ENCODE measurements at places on chromosomes 4 and X.

- no peak for DNase-seq
Measured at GRCh38 chr4:48470570-48470969, 12.6 kb upstream of the SLC10A4 start.

DNA sequence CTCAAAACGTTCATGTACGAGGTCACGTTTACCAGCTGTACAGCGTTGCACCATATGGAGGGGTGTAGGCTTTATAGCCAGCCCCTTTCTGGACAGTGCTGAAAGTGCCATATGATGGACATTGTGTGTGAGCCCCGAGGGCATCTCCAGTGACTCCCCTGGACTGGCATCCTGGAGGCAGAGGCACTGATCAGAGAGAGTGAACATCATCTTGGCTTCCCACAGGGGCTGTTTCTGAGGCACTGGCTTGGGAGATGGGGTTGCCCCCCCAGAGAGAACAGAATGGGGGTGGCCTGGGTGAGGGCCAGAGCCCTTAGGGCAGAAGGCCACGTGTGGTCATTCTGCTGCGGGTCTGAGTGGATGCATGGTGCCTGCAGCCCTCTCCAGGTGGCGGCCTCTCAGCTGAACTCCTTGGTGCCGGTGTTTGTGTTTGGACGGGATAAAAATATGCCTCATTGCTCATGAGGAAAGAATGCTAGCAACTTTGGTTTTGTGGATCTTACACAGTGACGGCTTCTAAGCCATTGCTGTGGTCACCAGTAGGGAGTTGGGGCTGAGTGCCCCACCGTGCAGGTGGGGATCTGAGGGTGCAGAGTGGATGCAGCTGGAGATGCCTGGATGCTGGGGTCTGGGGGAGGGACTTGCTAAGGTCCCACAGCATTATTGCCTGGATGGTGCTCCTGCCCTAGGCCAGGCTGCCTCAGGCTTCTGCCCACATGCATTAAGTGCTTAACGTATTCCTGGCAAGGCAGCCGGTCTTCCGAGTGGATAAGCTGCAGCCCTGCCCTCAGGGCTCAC, 3.4 kb downstream of the WFS1 start:
- DNase-seq = no peak

DNA sequence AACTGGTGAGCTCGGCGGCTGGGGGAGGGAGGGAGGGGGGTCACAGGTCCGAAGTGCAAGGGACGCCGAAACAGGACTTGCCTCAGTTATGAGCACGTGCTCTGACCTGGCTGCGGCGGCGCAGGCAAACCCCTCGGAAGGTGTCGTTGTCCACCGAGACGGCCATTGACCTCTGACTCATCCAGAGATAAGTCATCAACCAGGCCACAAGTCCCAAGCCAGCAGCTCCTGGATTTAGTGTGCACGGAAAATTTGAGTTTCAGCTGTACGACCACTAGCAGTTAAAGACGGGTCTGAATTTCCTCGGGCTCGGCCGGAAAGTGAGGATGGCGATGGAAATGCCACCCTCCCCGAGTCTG, 674 bp downstream of the SH3D19 start:
- no peak for DNase-seq

DNA sequence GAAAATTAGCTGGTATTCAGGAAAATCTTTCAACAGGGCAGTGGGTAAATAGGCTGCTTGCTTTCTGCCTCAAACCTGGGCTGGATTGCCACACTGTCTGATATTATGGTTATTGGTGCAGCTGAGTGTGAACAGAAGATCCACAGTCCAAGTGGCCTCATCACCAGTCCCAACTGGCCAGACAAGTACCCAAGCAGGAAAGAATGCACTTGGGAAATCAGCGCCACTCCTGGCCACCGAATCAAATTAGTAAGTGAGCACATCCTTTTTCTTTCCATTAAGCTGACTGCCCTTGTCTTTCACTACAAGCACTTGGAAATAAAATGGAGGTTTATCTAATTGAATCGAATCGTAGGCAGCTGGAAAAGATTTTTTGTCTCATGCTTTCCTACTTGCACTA, 204.7 kb downstream of the TLL1 start:
- no peak for DNase-seq

- DNase-seq = no peak
Measured at GRCh38 chr4:122118243-122118642, 33.9 kb upstream of the BLTP1 start.

DNA sequence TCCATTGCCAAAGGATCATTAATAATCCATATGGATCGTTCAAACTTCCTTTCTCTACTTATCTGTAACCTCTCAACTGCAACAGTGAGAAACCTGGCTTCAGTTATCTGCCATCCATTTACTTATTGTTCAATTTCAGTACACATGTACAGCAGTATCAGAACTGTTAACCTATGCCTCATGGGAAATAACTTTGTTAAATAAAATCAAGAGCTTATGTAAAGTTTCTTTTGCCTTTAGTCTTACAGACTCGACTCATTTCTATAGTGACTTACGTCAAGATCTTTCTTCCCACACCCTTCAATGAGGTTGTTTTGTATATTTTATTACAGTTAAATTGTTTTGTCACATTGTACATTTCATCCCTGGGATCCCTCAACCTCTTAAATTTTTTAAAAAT, 11.4 kb downstream of the UBQLN2 start:
- no peak for DNase-seq

- no peak for DNase-seq
Measured at GRCh38 chr4:133440404-133440803, 291.3 kb downstream of the PCDH10 start.

DNA sequence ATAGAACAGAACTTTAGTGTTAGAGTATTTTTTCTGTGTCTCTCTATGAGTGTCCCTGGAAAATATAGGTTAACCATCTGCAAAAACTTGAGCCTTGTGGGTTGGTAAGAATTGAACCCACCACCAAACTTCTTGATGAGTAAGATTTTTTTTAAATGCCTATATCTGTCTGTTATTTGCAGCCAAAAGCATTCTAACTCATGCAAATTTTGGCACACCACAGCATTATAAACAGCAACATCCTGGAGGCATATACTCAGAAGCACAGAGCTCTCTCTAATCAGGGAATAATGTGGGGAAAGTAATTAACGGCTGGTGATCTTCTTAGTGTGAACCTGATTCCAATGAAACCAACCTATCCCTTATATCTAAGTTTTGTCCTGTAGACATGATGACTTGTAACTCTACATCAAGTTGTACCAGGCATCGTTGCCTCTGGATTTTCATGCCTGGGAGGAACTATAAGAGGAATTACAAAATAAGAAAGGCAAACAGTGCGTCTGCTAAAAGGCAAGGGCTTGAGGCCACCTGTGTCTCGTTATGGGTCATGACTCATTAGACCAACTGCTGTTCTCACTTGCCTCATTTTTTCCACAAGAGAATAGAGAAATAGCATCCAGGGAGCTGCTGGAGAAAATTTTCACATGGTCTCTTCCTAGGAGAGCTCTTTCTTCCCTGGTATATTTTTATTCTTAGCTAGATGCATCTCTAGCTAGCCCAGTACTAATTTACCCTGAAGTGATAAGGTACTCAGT, 202.4 kb downstream of the CHIC2 start:
- no peak for DNase-seq

DNA sequence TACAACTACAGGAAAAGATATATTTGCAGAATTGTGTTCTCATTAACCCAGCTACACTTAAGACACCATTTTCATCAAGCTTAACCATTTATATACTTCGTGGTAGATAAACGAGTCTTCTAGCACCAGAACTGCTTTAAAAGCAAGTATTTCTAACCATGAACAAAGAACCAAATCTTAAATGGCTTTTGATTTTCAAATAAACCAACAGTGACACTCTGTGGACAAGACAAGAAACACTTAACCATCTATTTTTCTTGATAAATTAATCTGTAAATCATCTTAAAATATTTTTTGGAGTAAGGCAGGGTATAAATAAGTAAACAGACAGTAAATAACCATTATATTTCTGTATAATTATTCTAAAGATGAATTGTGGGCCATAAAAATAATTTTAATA, 10.2 kb downstream of the BEND2 start:
- no peak for DNase-seq

DNA sequence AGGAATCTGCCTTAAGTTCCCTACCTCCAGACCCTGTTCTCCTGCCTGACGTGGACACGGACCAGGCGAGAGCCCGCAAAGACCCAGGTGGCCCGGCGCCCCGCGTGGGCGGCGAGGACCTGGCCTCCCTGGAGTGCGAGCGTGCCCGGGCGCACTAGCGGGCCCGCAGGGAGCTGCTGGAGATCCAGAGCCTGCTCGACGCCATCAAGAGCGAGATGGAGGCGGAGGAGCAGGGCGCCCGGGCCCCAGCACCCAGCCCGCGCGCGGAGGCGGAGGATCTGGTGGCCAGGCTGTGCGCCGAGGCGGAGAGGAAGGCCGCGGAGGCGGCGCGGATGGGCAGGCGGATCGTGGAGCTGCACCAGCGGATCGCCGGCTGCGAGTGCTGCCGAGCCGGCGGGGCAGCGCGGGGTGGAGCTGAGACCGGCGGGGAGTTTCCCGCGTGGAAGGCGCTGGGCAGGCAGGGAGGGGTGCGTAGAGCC, 18.2 kb downstream of the MRFAP1 start:
- peak; percentile 44 for DNase-seq

GRCh38 chrX:100643956-100644860, at the start of gene SRPX2:
Gene SRPX2, plus strand, starts transcription at chrX:100644199. Its CDS starts 2,124 bp downstream, at chrX:100646323.
- no peak for DNase-seq

- DNase-seq = no peak
Measured at GRCh38 chr4:64940698-64941097, 531.4 kb upstream of the TECRL start.

DNA sequence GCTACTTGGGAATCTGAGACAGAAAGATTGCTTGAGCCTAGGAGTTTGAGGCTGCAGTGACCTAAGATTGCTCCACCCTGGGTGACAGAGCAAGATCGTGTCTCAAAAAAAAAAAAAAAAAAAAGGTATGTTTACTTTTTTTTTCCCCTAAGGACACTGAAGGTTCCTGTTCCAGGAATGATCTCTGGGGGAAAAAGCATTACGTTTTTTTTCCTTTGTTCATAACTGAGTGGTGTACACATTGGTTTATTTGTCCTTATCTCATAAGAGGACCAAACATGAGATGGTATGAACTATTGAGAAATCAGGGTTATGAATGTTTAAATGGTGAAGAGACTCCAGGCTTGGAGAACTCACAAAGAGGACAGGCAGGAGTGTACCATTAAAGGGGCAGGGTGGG, 120.4 kb upstream of the IL1RAPL2 start:
- no peak for DNase-seq

GRCh38 chr4:114383721-114384120, 214.9 kb upstream of the UGT8 start:
- no peak for DNase-seq

- no peak for DNase-seq
Measured at GRCh38 chrX:69556060-69557011, 52.2 kb downstream of the NALF2 start.

- no peak for DNase-seq
Measured at GRCh38 chrX:10278716-10279115, 121.9 kb downstream of the CLCN4 start.

GRCh38 chr4:141884070-141884469, 247.7 kb downstream of the IL15 start:
- no peak for DNase-seq

GRCh38 chr4:55312489-55313101, 33.4 kb upstream of the SRD5A3 start:
- peak; percentile 39 for DNase-seq

DNA sequence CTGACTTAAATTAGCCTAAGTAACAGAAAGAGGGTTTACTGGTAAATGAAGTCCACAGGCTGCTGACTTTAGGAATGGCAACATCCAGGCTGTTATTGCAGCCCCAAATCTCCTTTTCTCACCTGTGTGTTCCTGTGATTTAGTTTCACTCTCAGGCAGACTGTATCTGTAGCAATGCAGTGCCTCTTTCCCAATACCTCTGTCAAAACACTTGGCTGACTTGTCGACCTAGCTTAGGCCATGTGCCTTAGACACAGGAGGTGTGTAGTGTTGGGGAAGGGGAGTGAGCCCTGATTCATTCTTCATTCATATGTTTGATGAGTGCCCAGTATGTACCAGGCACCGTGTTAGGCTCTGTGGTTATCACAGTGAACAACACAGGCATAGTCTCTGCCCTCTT, 46.9 kb downstream of the JADE3 start:
- DNase-seq = no peak

DNA sequence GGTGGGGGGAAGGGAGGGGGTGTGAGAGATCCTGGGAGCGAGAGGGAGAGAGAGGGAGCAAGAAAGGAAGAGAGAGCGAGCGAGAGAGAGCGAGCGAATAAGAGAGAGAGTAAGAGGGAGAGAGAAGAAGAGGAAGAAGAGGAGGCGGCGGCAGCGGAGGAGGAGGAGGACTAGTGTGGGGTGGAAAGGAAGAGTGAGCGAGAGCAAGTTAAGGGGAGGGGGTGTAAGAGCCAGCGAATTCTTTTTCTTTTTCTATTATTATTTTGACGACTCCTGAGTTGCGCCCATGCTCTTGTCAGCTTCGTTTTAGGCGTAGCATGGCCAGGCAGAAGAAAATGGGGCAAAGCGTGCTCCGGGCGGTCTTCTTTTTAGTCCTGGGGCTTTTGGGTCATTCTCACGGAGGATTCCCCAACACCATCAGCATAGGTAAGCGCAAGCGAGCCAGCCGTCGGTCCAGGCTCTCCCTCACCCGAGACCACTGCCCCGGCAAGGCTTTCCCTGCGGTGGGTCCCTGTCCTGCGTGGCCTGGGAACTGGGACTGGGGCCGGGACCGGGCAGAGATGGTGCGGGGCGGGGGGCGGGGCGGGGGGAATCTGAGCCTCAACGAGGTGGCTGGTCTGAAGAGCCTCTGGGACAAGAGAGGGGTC, at the start of gene GRIA3:
Gene GRIA3, plus strand, starts transcription at position 60 of the 647 bp plus-strand sequence. Its CDS starts 258 bp downstream, at position 318.
- DNase-seq = no peak

GRCh38 chr4:178953447-178954120, 1511.3 kb upstream of the AGA start:
- no peak for DNase-seq

- DNase-seq = no peak
Measured at GRCh38 chr4:100421361-100421978, 96.4 kb downstream of the EMCN start.

DNA sequence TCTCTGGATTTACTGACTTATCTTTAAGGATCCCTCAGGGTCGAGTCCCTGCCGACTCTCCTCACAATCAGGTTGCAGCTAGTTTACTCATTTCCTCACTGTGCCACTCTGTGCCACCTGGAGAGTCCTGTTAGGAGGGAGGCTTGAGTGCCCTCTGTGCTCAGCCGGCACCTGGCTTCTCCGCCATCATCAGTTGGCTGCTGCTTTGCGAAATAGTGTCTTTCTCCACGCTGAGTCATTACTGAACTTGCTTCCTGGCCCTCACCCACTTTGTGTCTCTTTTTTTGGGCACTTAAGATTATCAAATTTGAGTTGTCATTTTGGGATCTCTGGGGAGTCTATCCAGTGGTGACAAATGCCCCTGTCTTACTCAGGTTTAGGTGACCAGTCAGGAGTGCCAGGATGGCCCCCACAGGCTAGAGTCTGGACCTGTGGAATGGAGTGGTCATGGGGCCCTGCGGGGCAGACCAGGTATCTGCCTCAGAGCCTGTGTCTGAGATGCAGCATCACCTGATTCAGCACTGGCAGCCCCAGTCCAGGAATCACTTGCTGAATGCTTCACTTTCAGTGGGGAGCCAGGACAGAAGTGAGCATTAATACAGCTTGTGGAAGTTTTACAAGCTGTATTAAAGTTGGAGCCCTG, 37.7 kb downstream of the JADE1 start:
- no peak for DNase-seq

GRCh38 chr4:168540086-168540485, 43.2 kb downstream of the PALLD start:
- no peak for DNase-seq

GRCh38 chr4:26227601-26228229, 93.1 kb upstream of the RBPJ start:
- no peak for DNase-seq

GRCh38 chrX:15177316-15177715, 92.6 kb downstream of the ASB9 start:
- DNase-seq = no peak

- DNase-seq = no peak
Measured at GRCh38 chr4:3267576-3268394, 18.8 kb downstream of the MSANTD1 start.
